ENCODE measurements at places on chromosomes 7 and 10.

GRCh38 chr7:108170251-108170650 lies 40.1 kb upstream of the LAMB4 start:
- no peak for DNase-seq

DNA sequence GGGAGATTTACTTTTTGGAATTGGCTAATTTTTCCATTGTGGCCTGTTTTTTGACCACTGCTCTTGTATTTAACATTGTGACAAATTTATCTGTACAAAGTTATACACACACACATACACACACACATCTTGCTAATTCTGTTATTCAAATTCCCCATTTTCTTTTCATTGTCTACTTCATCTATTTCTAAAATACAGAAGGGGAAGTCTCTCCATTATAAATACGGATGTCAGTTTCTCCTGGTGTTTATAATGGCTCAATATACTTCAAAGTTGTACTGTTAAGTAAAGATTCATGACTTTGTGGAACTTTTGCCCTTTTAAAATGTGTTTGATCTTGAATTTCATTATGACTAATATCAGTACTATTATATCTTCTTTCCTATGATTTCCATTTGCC lies 81.0 kb downstream of the CNOT4 start:
- no peak for DNase-seq

DNA sequence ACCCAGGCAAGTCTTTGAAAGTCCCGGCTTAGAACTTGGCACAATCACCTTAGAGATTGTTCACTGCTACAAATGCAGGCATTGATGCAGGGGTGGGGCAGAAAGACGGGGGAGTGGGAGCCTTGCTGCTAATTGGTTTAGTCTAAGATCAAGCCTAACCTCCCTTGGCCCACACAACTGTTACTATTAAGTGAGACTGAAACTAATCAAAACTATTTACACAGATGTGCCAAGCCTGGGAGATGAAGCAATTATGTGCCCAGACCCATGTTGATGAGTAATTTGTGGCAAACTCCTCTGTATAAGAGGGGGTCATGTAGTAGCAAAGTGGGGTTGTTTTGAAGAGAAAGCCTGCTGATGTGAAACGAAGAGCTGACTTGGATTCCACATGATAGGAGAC lies 178.2 kb upstream of the ITGB1 start:
- no peak for DNase-seq

GRCh38 chr7:28811008-28811407 lies 147.1 kb downstream of the TRIL start:
- DNase-seq, result no peak

DNA sequence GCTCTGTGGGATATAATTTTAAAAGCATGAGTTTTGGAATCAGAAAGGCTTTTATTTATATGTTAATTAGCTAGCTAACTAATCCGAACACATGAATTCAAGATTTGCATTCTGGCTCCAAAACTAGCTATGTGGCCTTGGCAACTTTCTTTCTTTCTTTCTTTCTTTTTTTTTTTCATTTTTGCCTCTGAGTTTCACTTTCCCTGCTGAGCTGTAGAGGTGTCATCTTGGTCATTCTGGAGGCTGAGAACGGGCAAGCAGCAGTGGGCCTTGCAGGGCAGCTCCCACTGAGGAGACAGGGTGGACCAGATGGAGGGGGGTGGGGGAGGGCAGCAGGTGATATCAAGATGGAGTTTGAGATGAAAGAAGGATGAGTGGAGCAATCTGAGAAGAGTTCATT lies 24.8 kb upstream of the SFMBT2 start:
- no peak for DNase-seq

DNA sequence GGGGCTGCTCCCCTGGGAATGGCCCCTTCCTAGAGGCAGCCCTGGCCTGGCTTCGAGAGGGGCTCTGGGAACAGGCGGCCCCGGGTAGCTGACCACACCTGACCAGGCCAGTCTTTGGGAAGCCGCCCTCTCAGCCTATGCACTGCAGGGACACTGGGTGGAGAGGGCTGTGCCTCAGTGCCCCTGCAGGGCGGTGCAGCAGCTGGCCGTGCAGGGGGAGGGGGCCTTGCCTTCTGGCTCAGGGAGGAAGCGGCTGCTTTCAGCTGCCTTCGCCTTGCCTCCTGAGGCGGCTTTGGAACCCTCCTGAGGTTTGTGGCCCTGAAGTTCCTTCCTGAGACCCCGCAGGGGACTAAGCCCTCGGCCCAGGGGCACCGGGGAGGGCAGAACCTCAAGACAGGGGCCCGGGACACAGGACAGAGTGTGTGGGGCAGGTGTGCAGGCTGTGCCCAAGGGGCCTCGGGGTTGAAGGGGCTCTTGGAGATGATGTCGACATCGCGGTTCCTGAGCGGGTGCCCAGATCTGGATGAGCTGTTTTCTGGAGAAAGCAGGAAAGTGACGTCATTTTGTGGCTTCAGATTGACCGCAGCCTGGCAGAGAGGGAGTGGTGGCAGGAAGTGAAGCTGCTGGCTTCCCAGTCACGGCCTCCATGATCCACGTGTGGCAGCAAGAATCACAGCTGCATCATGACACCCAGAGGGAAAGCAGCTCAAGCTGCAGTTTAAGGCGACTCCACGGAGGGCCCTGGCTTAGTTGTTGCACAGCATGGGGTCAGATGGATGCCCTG lies 17.7 kb downstream of the ADAM8 start:
- DNase-seq, result peak; percentile 67

DNA sequence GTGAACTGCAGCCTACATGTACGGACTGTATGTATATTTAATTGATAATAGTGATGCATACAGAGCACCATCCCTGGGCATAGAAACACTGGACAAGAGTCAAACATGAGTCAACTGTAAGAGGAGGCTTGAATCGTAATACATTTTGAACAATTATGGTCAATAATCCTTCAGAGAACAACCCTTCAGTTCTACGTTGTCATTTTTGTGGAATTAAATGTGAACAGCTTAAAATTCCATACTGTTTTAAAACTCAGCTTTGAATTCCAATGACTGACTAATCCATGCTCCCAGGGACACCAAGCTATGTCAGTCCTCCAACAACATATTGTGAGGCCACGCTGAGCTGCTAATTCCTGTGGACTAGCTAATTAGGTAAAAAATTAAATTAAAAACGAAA lies 41.5 kb upstream of the KMT2E start:
- DNase-seq, result no peak

DNA sequence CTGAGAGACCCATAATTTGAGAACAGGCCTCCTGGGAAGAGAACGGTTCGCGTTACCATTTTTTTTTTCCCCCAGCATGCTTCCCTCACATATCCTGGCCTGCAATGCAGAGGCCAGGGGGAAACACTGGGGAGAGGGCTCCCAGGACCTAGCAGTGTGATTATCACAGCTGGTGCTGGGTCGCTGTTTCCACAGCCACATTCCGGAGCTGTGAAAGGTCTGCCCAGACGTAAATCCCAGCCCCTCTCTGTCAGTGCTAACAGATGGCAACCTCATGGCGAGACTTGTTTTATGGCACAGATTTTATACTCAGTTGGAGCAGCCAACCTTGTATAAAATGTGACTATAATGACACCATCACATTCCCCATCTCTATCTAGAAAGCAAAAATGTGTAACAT lies 150.5 kb downstream of the PLXDC2 start:
- DNase-seq, result no peak

DNA sequence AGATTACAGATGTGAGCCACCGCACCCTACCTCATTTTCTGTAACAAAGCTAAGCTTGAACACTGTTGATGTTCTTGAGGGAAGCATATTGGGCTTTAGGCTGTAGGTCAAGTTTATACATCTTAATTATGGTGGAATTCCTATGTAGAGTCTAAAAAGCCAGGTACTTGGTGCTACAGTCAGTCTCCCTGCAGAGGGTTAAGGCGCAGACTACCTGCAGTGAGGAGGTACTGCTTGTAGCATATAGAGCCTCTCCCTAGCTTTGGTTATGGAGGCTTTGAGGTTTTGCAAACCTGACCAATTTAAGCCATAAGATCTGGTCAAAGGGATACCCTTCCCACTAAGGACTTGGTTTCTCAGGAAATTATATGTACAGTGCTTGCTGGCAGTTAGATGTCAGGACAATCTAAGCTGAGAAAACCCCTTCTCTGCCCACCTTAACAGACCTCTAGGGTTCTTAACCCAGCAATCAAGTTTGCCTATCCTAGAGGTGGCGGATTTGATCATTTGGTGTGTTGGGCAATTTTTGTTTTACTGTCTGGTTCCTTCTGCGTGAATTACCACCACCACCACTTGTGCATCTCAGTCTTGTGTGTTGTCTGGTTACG lies 6.0 kb downstream of the PPIA start:
- no peak for DNase-seq

GRCh38 chr10:130337696-130338635 lies 201.8 kb downstream of the GLRX3 start:
- DNase-seq, result no peak

DNA sequence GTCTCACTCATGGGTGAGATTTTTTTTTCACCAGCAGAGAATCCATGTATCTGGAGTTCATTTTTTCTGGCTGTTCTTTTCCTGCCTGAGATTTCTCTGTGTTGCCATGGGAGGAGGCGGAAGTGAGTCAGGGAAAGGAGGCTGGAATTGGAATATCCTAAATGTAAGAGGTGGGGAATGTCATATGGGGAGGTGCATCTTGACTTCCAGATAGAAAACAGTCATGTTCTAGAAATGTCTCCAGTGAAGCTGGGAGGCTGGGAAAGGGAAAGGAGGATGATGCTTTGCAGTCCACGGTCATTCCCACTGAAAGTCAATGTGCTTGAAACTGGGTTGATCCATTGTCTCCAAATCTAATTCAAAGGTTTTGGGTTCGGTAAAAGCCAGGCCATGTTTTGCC lies 39.7 kb upstream of the HPS1 start:
- no peak for DNase-seq

All from activated gamma-delta T cell treated with Interleukin-2 at 50 U/mL for 16 hours (primary cell).